ENCODE measurements at places on chromosomes 4 and X.
A peak's percentile ranks its signal among the peaks of the same experiment; 100 is the strongest.

- DNase-seq = no peak
Measured at GRCh38 chrX:114006664-114007063, 577.2 kb upstream of the HTR2C start.

GRCh38 chrX:9953396-9953795, 13.8 kb upstream of the CLDN34 start:
- DNase-seq = no peak

DNA sequence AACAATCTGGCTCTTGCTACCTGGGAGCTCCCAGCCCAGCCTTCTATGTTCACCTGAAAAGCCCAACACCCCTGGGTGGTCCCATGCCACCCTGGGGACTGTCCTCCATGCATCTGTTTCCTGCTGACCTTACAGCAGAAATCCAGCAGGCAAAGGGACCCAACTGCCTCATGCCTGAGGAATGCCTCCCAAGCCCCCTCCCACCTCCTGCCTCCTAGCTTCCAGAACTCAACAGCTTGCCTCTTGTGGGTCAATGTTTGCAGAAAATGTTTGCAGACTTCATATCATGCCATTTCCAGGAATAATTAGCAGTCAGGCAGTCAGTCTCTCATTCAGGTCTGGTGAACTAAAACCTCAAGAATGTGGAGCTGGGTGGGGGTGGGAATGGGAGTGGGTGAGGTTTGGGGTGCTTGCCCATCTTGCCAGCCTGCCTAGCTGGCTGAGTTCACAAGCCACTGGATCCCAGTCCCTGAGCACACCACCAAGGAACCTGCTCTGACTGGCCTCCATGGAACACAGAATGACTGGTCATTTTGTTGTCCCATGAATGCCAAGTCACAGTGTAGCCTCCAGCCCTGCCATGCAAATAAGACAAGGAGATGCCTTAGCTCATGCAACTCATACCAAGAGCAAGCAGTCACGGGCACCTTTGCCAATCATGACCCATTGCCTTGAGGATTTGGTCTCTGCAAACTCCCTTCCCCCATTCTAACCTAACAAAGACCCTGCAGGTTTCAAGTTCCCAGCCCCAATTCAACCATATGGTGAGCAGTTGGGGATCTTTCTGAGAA, 12.1 kb upstream of the PLAC1 start:
- DNase-seq = peak; percentile 67

GRCh38 chrX:130211415-130212186, 39.8 kb downstream of the RAB33A start:
- no peak for DNase-seq

- DNase-seq = no peak
Measured at GRCh38 chr4:36712013-36712412, 430.6 kb downstream of the DTHD1 start.

- no peak for DNase-seq
Measured at GRCh38 chr4:152575533-152575932, 39.6 kb upstream of the FBXW7 start.
